ENCODE measurements at places on chromosomes 7 and 10.

GRCh38 chr7:100886936-100887515 lies 2.5 kb downstream of the UFSP1 start:
- no peak for DNase-seq

- DNase-seq, result no peak
Observed at GRCh38 chr7:98647326-98647725, 30.2 kb downstream of the NPTX2 start.

DNA sequence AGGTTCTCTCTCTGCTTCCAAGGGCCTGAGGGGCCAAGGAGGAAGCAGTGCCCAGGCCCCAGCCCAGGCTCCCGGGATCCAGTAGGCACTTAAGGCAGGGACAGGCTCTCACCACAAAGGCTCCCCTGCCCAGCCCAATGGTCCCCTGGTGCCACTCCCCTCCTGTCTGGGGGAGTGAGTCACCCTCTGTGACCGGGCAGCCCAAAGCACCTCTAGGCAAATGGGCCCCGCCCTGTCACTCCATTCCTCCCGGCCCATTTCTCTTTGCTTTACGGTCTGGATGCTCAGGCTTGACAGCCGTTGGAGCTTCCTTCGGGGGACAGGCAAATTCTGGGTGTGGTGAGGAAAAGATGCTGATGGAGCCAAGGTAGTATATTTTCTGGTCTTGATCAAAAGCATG lies at the start of gene CALHM3:
CALHM3 (minus strand) TSS at position 106 of the 400 bp plus-strand sequence. CDS start 208 bp downstream, outside the sequence.
- DNase-seq, result no peak

DNA sequence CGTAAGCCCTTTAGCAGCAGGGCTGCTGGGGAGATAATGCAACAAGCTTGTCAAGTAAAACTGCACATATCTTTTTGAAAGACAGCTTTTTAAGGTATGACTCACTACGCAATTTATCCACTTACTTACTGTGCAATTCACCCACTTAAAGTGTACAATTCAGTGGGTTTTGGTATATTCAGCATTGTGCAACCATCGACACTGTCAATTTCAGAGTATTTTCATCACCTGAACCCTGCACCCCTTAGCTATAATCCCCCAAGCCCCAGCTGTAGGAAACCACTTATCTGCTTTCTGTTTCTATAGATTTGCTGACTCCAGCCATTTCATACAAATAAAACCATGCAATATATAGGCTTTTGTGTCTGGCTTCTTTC lies 168.0 kb downstream of the PTPN20 start:
- no peak for DNase-seq

DNA sequence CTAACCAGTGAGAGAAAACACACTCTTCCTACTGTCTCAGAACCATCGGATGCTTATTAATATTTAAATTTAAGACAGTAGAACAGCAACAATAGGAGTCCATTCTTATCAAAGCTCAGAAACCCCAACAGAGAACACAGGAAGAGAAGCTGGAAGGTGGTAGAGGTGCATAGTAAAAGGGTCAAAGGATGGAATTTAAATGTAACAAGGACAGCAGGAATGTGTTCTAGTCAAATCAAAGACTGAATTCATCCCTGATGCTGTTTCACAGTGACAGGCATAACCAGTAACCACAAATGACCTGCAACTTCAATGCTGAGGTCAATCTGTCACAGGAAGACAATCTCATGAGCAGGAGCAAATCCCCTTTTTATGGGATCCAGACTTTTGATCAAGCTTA lies 1259.7 kb downstream of the XPNPEP1 start:
- DNase-seq, result no peak

DNA sequence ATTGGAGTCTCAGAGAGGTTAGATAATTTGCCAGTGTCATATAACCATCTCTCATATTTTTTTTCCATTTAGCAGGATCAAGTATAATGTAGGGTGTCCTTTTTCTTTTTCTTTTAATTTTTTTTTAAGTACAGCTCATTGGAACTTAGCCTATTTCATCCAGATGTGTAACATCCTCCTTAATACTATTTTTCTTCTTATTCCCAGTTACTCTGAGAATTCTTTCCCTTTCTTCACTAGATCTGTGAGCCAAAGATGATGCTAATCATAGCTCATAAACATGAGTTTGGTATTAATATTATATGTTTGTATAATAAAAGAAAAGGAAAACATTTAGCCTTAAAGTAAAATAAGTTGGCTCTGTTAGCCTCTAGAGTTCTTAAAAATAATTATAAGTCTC lies 32.8 kb downstream of the PPP1R9A start:
- DNase-seq, result no peak

GRCh38 chr10:75295868-75296441 lies 60.2 kb upstream of the COMTD1 start:
- no peak for DNase-seq

DNA sequence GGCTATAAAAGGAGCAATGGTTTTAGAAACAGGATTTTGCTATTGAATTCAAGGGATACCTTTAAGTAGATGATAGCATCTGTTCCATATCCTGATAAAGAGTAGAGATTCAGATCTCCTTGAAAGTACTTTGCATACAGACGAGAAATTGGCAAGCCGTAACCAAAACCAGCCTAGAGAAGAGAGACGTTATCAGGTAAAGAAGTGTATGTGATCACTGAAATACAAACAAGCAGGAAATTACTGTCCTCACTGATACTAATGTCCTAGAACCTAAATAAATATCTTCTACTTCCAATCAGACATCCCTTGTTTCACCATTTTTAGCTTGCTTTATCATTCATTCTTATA lies 9.4 kb downstream of the PDK4 start:
- no peak for DNase-seq

- no peak for DNase-seq
Observed at GRCh38 chr10:104563548-104563947, 77.5 kb upstream of the SORCS3 start.

GRCh38 chr7:70726294-70726693 lies 405.6 kb upstream of the GALNT17 start:
- no peak for DNase-seq

DNA sequence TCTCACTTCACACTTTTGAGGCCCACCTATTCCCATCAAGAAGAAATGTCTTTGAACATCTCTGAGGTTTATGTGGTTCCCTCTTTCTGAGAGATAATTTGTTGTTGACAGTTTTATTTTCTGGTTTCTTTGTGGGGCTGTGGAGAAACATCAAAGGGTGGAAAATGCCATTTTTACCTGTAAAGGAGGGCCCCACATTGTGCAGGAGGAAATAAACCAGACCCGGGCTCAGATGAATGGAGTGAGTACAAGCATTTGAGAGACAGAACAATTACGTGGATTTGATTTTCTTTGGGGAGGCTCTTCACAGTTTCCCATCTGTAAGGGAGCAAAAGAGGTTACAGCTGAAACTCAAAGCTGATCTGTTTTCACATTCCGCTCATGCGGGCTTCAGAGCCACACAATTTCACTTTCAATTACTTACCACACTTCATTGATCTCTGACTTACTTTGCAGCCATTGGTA lies 29.8 kb downstream of the ITPRIP start:
- no peak for DNase-seq

DNA sequence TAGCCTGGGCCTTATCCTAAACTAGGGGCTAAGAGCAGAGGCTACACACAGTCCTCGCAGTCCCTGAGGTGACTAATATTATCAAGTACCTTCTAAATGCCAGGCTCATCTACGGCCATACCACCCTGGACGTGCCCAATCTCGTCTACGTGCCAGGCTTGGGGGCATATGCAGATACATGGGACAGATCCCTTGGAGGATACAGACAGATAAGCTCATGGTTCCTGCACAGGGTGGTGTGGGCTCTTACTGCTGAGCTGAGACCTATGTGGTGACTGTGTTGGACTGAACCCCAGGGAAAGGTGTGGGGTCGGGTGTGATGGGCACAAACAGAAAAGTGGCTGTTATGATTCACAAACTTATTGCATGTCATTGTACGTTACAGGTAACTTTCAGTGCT lies 268.4 kb upstream of the NEBL start:
- no peak for DNase-seq

- DNase-seq, result no peak
Observed at GRCh38 chr10:73537288-73537687, 41.5 kb upstream of the PPP3CB start.
